Inflammatory macrophage (primary cell): ENCODE measurements at places on chromosomes 6 and 20.
A peak's percentile ranks its signal among the peaks of the same experiment; 100 is the strongest.

GRCh38 chr6:77446249-77446648 is 17.0 kb downstream of the HTR1B start:
- DNase-seq = no peak

DNA sequence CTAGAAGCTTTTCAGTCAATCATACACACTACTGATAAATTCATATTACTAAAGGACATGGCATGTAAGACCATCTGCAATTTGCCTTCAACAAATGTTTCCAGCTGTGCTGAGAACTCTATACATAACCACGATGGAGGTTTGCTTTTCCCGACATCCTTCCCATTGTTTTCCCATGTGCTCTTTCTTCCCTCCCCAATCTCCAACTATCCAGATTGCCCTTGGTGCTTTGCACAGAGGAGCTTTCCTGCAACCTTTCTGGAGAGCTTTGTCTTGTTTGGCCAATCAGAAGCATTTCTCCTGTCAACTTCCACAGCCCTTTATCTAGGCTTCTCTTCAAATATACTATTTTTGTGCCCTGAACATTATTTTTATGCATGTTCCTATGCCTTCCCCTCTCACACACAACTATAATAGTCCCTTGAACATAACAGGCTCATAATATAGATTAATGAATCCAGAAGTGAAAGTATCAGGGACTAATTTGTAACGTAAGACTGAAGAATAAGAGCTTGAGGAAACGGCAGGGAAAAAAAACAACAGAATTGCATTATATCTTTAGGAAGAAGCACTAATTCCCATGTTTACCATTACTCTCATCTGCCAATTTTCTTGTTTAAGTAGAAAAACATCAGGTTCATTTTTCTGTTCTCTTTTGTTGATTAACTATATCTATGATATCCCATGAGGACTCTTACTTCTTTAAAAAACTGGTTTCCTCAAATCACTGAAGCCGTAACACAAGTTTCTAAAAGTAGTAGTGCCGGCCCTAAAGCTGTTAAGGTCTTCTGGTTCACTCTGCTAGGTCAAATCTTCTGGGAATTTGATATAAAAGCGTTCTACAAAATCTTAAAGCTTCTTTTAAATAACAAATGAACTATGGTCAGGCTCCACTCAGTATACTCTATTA is 20.1 kb downstream of the SMLR1 start:
- DNase-seq = no peak

DNA sequence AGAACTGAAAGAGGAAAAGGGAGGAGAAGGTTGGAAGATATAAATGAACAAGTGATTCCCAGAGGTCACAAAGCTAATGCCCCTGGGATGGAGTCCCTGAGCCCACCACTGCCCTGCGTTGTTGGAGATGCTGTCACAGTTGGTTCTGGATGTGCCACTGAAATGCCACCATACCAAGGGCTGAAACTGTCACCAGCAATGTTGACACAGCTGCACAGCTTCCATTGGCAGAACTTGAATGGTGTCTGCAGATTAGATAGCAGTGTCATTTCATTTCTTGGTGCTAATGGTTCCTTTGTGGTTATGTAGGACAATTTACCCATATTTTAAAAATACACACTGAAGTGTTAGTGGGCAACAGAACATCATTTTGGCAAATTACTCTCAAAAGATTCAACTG is 120.7 kb downstream of the TBXT start:
- no peak for DNase-seq

DNA sequence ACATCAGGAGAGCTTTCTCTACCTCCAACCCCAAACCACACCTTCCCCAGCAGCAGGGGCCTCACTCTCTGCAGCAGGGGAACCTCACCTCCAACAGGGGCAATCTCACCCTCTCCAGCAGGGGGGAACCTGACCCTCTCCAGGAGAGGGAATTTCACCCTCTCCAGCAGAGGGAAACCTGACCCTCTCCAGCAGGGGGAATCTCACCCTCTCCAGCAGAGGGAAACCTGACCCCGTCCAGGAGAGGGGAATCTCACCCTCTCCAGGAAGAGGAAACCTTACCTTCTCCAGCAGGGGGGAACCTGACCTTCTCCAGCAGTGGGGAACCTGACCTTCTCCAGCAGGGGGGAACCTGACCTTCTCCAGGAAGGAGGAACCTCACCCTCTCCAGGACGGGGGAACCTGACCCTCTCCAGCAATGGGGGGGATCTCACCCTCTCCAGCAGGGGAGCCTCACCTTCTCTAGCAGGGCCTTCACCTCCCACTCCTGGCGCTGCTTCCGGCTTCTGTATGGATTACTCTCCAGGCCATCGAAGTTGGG is 3.1 kb downstream of the B3GALT4 start:
- DNase-seq = peak; percentile 48

- DNase-seq = no peak
Observed at GRCh38 chr6:135014353-135014832, 40.2 kb downstream of the HBS1L start.

DNA sequence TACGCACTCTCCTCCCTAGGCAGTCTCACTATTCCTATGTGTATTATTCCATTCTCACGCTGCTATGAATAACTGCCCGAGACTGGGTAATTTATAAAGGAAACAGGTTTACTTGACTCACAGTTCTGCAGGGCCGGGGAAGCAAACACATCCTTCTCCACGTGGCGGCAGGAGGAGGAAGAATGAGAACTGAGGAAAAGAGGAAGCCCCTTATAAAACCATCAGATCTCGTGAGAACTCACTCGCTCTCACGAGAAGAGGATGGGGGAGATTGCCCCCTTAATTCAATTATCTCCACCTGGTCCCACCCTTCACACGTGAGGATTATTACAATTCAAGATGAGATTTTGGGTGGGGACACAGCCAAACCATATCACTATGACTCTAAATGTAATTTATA is 61.9 kb downstream of the ECT2L start:
- DNase-seq = no peak

DNA sequence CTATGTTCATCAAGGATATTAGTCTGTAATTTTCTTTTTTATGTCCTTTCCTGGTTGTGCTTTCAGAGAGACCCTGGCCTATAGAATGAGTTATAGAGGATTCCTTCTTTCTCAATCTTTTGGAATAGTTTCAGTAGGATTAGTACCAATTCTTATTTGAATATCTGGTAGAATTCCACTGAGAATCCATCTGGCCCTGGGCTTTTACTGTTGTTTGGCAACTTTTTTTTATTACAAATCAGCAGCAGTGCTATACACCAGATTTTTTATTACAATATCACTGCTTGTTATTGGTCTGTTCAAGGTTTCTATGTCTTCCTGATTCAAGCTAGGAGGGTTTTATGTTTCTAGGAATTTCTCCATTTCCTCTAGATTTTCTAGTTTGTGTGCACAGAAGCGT is 50.0 kb upstream of the NRSN1 start:
- DNase-seq = no peak

DNA sequence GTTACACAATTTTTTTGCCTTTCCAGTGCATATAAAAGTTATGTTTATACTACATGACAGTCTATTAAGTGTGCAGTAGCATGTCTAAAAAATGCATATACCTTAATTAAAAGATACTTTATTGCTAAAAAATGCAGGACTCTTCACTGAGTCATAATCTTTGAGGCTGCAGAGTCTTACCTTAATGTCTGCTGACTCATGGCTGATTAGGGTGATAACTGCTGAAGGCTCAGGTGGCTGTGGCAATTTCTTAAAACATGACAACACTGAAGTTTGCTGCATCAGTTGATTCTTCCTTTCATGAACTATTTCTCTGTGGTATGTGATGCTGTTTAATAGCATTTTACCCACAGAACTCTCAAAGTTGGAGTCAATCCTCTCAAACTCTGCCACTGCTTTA is 19.1 kb downstream of the ZSCAN23 start:
- no peak for DNase-seq

GRCh38 chr6:24403501-24403824 is 727 bp downstream of the MRS2 start:
- no peak for DNase-seq

GRCh38 chr6:3836566-3836965 is 12.6 kb upstream of the FAM50B start:
- DNase-seq = peak; percentile 10

GRCh38 chr20:17943343-17943742 is 25.3 kb downstream of the SNX5 start:
- DNase-seq = peak; percentile 22

DNA sequence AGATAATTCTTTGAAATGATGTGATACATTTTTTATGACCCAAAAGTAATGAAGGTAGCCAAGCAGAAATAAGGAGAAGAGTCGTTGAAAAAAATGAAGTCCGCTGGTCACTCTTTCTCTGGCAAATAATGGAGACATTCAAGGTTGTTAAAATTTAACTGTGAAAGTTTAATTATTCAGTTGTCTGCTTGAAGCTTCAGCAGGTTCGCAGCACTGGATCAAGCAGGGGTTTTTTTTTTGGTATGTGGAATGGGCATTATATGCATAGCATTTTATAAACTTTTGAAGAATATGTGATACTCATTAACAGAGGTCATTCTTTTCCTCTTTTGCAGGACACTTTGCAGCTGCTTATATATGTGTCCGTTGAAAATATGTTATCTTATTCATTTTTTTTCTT is 21.6 kb upstream of the FUT9 start:
- DNase-seq = no peak

DNA sequence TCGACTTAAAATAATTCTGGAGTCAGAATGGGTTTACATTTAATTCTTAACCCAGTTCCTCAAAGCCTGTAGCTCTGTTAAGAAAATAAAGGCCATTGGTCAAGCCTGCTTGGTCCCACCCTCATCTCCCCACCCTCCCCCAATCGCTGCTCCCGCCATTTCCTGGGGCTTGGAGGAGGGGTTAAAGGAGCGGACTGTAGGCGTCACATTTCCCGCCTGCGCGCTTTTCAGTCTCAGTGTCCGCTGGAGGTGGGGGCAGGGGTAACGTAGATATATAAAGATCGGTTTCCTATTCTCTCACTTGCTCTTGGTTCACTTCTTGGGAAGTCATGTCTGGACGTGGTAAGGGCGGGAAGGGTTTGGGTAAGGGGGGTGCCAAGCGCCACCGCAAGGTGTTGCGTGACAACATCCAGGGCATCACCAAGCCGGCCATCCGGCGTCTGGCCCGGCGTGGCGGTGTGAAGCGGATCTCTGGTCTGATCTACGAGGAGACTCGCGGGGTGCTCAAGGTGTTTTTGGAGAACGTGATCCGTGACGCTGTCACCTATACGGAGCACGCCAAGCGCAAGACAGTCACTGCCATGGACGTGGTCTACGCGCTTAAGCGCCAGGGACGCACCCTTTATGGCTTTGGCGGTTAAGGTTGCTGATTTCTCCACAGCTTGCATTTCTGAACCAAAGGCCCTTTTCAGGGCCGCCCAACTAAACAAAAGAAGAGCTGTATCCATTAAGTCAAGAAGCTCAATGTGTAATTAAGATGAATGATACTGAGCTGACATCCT is 58.9 kb downstream of the TRIM38 start:
- DNase-seq = peak; percentile 95

- DNase-seq = peak; percentile 83
Observed at GRCh38 chr6:89313006-89313405, 2.1 kb downstream of the GABRR2 start.

- no peak for DNase-seq
Observed at GRCh38 chr20:64220891-64221527, 34.5 kb upstream of the PCMTD2 start.

GRCh38 chr6:5763407-5763806 is 243.3 kb downstream of the NRN1 start:
- peak; percentile 4 for DNase-seq

DNA sequence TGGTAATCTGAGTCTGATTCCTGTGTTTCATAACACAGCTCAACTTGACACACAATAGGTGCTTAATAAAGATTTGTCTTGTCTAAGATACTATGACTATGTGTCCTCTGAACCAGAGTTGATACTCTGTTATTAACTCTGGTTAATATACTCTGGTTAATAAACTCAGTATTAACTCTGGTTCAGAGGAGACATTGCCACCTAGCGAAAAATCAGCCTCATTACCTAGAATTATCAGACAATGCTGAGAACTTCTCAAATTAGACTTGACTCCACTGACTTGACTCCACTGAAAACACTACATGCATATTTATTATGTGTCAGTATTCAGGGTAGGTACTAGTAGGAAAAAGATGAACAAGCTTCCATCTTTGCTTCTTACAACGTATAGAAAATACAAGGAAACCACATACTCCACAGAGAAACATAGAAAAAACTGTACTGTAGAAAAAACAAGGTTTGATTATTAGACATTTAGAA is 73.9 kb downstream of the AHI1 start:
- peak; percentile 50 for DNase-seq

- no peak for DNase-seq
Observed at GRCh38 chr20:57998276-57998675, 230.2 kb downstream of the ANKRD60 start.

GRCh38 chr20:40225596-40225995 is 463.4 kb downstream of the MAFB start:
- no peak for DNase-seq

DNA sequence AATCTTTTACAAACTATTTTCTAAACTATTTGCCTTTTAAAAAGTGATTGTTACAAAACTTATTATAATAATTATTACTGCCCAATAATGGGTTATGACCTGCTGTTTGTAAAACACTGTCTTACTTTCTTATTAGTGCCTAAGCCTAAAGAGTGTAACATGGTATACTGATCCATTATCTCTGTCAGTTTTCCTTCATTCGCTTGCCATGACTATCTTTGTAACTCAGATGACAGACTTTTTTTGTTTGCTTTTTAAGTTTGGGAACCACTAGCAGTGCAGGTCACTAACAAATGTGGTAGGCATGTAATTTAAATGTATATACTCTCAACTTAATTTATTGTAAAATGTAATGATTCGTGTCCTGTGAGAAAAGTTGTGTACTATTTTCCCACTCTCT is 9.9 kb upstream of the TFB1M start:
- no peak for DNase-seq

- DNase-seq = no peak
Observed at GRCh38 chr20:63313349-63314014, 20.5 kb downstream of the COL20A1 start.

DNA sequence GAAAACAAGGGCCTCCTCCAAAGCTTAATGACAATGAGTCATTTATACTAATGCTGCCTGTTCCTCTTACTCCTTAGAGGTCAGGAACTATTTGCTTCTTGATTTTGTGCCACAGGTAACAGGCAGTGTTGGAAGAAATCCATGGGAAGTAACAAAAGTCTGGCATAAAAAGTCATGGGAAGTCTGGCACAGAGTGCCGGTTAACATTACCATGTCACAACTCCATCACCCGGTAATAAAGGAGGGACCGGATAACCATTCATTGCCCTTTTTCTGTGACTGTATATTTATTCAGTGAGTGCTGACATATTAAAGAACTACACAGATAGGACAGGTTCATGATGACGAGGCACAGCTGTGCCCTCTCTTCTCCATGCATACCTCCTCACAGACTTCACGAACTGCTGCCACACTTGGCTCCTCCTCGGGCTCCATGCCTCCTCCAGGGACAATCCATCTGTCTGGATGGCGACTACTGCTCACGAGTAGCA is 50.9 kb downstream of the NUDT3 start:
- DNase-seq = peak; percentile 41

DNA sequence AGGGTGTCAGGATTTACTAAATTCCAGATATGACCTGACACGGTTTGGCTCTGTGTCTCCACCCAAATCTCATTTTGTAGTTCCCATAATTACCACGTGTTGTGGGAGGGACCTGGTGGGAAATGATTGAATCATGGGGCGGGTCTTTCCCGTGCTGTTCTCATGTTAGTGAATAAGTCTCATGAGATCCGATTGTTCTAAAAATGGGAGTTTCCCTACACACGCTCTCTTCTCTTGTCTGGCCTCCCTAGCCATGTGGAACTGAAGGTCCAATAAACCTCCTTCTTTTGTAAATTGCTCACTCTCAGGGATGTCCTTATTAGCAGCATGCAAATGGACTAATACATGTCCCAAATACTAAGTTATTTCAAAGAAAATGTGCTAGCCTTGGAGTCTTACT is 121.1 kb downstream of the CENPW start:
- DNase-seq = no peak
